CD8-positive, alpha-beta memory T cell (primary cell): ENCODE measurements at places on chromosomes 2 and 18. TPM values are rescaled to one million over a fixed set of nuclear protein-coding genes. Genes with fewer than 3 reads are reported as not detected.

GRCh38 chr2:26043862-26044696, 10.2 kb downstream of the RAB10 start:
- no peak for DNase-seq
- peak overlapping the region; percentile 26 for H3K4me3 ChIP-seq
- H3K36me3 ChIP-seq, result no peaks in the 10 kb centered on the region
- peaks cover 27% of the 10 kb centered on the region for H3K4me1 ChIP-seq

The CDH19 gene
- total RNA-seq, result not detected

GRCh38 chr18:26159353-26159752, 25.7 kb downstream of the PSMA8 start:
- H3K27me3 ChIP-seq, result no peaks in the 10 kb centered on the region
- H3K4me1 ChIP-seq, result no peaks in the 10 kb centered on the region
- DNase-seq, result no peak
- H3K27ac ChIP-seq, result no peak overlapping the region

DNA sequence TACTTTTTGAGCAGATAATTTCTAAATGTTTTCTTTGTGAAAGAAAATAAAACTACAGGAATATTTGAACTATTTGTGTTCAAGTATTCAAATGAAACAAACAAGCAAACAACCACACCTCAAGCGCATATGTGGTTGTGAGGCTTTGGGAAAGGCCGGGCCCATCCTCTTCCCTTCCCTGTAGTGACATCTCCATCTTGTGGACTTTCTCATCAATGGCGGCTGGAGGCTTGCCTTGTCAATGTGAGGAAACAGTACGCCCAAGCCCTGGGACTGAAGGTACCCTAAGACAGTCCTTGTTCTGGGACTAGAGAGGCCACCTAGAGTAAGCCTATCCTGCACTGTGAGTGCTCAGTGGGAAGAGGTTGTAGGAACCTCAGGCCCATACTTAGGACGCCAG, 166.8 kb downstream of the TPGS2 start:
- no peaks in the 10 kb centered on the region for H3K4me1 ChIP-seq
- H3K27ac ChIP-seq, result no peak overlapping the region
- H3K27me3 ChIP-seq, result no peaks in the 10 kb centered on the region
- no peak for DNase-seq

- H3K4me3 ChIP-seq, result no peak overlapping the region
- DNase-seq, result no peak
- H3K36me3 ChIP-seq, result no peaks in the 10 kb centered on the region
Observed at GRCh38 chr2:107461301-107461700, 365.4 kb upstream of the RGPD4 start.

- no peaks in the 10 kb centered on the region for H3K27me3 ChIP-seq
- no peaks in the 10 kb centered on the region for H3K36me3 ChIP-seq
- H3K4me1 ChIP-seq, result peaks cover 22% of the 10 kb centered on the region
- H3K4me3 ChIP-seq, result peak overlapping the region; percentile 35
- DNase-seq, result no peak
Observed at GRCh38 chr2:974054-974453, 23.4 kb downstream of the SNTG2 start.

The HOXD8 gene
- not detected for total RNA-seq

GRCh38 chr2:235706506-235706905, 212.7 kb downstream of the AGAP1 start:
- DNase-seq, result no peak
- H3K4me1 ChIP-seq, result no peaks in the 10 kb centered on the region
- no peak overlapping the region for H3K27ac ChIP-seq

The SERPINB4 gene
- not detected for total RNA-seq
